ENCODE measurements at places on chromosomes 1 and 21. TPM values are rescaled to one million over a fixed set of nuclear protein-coding genes. Genes with fewer than 3 reads are reported as not detected.

Gene KDF1
- not detected for total RNA-seq

Gene FBXO42
- total RNA-seq: 13.1 TPM

Gene OTUD3
- 10.3 TPM for total RNA-seq

Gene ADORA1
- total RNA-seq: 5.7 TPM

Gene ACBD6
- total RNA-seq: 47.2 TPM

Gene TMIGD3
- total RNA-seq: not detected

Gene LINGO4
- total RNA-seq: not detected

Gene NBPF8
- 13.1 TPM for total RNA-seq

Gene MUTYH
- total RNA-seq: 12.5 TPM

Gene VCAM1
- 64.1 TPM for total RNA-seq

Gene S100A16
- 351 TPM for total RNA-seq

Gene STYXL2
- not detected for total RNA-seq

Gene LRRC3
- 0.89 TPM for total RNA-seq

Gene PIGR
- not detected for total RNA-seq

Gene TIE1
- 9.2 TPM for total RNA-seq

Gene FCER1A
- total RNA-seq: not detected

Gene PTPN7
- not detected for total RNA-seq

Gene FAM151A
- not detected for total RNA-seq

Gene CHIA
- total RNA-seq: not detected

Gene IGSF21
- not detected for total RNA-seq

Gene GPR89B
- 16.3 TPM for total RNA-seq

Gene CHIT1
- under 0.01 TPM for total RNA-seq

Gene LGR6
- not detected for total RNA-seq

Gene S100A5
- total RNA-seq: not detected

Gene BACE2
- total RNA-seq: 61.8 TPM

Gene NKAIN1
- not detected for total RNA-seq

Gene MPL
- total RNA-seq: not detected

Gene SPEN
- 24.9 TPM for total RNA-seq

Gene TSTD1
- 17.8 TPM for total RNA-seq

Gene SMCP
- total RNA-seq: not detected

Gene KCNN3
- total RNA-seq: 0.32 TPM

Gene OR2AK2
- total RNA-seq: not detected

Gene MYOG
- total RNA-seq: not detected

Gene DCST1
- total RNA-seq: not detected

Gene CELA3A
- total RNA-seq: not detected

Gene TNFRSF1B
- 3.0 TPM for total RNA-seq

Gene PRPF38B
- total RNA-seq: 11.9 TPM

Gene HTR6
- not detected for total RNA-seq

Gene VN1R5
- not detected for total RNA-seq

Gene IQGAP3
- 1.5 TPM for total RNA-seq

All from smooth muscle cell of the umbilical artery (primary cell).